Adipocyte (in vitro differentiated cells): ENCODE measurements at places on chromosomes 4 and X.

DNA sequence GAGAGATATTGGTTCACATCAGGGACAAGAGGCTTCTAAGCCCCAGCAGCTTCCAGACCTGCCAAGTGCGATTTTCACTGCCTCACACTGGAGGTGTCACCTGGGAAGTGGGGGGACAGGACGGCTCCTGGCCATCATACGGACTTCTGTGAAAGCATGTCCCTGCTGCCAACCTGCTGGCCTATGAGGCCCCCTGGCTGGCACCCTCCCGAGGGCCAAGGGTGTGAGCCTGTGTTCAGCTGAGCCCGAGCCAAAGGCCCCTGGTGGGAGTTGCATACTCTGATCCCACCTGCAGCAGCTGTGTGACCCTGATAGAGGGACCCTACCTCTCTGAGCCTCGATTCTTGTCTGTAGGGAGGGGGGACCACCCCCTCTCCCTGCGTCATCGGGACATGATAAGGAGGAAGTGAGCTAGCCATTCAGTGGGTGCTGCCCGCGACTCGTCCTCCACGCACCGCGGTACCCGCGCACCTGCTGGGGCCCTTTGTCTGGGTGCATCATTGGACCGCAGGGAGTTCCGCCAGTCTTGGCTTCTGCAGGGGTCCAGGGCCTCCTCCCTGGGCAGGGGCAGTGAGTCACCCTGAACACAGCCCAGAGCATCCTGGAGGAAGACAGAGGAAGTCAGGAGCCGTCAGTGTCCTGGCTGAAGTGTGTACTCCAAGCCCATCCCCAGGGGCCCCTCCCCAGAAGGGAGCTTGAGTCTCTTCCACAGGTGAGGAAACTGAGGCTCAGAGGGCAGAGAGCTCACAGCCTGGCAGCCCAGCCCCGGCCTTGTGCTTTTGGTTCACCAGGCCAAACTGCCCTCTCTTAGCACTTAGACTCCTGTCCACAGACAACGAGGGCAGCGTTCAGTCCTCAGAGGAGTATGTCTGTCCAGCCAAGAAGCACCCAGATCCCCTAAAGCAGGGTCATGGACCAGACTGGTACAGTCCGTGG is 24.1 kb downstream of the C4orf50 start:
- DNase-seq, result no peak

DNA sequence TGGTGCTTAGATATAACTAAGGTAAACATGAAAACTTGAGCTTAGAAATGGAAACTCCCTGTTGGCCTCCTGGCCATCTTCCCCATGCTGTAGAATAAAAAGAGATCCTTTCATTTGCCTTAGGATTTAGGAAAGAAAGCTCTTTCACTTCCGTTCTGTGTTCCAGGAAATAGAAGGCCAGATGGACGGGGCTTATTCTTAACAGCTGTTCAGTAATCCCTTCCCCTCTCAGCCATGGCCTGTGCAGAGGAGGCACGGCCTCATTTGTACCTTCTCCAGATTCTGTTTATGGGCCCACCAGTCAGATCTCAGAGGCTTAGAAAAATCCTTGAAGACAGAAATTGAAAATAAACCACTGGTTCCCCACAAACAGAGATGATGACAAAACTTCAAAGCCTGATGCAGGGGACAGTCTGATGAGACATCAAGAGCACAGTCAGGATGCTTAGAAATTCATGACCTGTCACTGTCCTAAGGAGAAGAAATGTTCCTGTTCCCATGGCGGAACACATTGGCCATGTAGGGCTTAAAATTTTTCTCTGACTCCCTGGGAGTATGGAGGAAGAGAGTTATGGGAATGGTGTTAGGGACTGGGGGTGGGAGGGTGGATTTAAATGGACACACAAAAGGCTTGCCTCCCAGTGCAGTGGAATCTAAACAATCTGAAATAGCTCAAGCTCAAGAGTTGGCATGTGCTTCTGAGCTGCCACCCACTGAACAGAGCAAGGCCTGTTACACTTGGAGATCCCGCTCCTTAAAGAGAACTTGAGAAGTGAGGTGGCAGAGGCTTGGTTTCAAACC is 188.8 kb downstream of the SOWAHB start:
- peak; percentile 66 for DNase-seq

GRCh38 chrX:85503258-85504158 is 124.0 kb upstream of the POF1B start:
- DNase-seq, result no peak

DNA sequence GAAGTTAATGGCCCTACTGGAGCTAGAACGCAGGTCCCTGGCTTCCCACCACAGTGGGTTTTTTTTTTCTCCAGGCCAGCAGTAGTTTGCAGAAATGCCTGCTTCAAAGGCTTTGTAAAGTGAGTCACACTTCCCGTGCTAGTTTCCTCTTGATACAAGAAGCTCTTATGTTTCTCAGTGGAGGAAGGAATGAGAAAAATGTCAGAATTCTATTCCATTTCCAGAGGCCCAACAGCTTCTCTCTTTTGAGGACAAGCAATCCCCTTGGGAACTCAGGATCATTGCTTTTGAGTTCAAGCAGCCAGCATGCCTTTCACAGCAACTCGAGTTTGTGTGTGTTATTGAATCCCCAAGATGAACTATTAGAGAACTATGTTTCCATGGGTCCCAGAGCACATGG is 134.3 kb downstream of the GUCY2F start:
- peak; percentile 87 for DNase-seq

- peak; percentile 69 for DNase-seq
These were observed 24.5 kb downstream of the RUFY3 start for GRCh38 chr4:70746179-70746839.

DNA sequence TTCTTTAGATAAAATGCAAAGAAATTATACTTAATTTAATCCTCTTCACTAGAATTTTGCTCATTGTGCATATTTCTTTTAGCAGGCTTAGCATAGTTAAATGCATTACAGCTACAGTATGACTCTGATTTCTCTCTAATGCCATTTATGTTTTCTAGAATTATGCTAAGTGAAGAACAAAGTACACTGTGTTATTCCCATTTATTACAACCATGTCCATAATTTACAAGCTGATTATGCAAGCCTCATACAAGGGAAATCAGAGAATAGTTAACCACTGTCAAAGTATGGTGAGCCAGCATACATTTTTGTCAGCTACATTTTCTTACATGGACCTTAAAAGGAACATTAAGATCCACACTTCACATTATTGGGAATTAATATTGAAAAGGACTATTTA is 99.1 kb downstream of the MAB21L2 start:
- no peak for DNase-seq

GRCh38 chrX:19579485-19579884 is 64.2 kb upstream of the MAP3K15 start:
- DNase-seq, result peak; percentile 22

- peak; percentile 25 for DNase-seq
These were observed 515.4 kb upstream of the ATOH1 start for GRCh38 chr4:93313197-93313596.

DNA sequence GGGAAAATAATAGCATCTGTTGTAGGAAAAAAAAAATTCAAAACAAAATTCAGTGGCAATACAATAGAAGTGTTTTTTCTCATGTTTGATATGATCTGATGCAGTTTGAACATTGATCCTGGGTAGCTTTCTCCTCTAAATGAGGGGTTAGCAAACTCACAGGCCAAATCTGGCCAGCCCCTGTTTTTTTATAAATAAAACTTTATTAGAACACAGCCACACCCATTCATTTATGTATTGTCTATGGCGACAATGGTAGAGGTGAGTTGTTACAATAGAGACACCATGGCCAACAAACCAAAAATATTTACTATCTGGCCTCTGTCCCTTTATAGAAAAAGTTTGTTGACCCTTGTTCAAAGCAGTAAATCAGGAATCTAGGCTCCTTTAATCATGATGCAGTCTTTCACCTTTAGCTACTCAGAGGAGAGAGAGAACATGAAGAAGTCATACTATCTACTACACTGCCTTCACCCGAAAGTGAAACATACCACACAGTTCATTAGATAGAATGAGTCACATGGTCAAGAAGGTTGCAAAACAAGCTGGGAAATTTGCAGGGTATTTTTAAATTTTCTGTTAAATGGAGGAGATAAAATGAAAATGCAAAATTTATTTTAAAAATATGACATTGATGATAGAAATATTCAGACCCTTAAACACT is 186.6 kb upstream of the MAOA start:
- DNase-seq, result no peak
